ENCODE measurements at places on chromosomes 12 and 14.

DNA sequence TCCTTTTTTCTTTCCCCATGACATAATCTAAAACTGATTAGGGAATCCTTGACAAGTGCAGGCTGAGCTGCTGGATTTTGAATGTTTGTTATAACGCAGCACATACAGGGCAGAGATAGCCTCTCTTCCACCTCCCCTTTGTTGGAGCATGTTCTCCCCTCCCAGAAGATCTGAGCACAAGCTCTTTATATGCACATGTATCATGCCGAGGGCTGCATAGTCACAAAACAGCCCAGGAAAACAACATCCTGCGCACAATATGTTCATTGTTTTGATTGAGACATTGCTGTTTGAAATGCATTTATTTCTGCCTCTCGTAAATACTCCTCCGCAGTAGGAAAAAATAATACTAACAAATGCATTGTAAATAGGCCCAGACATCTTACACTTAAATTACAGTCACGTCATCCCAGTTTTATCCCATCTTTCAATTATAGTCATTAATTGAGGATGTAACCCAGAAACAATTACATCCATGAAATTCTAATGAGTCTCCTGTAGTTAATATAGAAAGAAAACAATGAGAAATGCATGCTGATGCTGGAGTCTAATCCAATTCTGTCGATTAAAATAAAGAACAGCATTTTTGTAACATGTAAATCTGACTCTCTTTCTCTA is 401.8 kb downstream of the BTG1 start:
- DNase-seq, result no peak

DNA sequence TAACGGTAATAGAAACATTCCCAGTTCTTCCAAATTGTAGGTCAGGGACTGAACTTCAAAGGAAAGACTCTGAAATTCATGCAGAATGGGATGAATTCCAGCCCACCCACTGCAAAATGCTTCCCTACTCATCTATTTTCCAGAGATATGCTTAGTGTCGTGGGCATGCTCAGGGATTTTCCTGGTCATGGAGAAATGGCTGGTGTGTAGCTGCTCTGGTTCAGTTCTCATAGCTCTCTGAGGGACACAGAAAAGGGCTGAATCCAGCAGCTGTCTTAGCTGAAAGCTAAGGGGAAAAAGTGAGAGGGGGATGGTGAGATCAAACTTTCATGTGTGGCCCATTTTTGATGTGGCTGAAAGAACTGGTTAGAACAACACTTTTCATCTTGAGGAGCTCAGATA is 72.9 kb upstream of the KRAS start:
- DNase-seq, result no peak

GRCh38 chr12:94634717-94635116 is 15.6 kb downstream of the TMCC3 start:
- DNase-seq, result no peak

DNA sequence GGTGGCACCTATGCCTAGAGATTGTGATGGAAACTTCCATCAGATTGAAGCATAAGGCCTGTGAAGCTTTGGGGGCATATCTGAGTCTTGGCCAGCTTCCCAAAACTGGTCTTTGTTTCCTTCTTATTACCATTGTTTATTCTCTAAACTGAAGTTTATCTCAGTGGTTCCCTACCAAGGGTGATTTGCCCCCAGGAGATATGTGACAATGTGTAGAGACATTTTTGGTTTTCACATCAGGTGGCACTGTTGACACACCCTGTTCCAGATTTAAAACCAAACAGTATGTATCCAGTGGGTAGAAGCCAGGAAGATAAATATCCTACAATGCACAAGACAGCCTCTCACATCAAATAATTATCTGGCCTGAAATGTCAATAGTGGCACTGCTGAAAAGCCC is 22.1 kb downstream of the RASSF9 start:
- DNase-seq, result no peak

DNA sequence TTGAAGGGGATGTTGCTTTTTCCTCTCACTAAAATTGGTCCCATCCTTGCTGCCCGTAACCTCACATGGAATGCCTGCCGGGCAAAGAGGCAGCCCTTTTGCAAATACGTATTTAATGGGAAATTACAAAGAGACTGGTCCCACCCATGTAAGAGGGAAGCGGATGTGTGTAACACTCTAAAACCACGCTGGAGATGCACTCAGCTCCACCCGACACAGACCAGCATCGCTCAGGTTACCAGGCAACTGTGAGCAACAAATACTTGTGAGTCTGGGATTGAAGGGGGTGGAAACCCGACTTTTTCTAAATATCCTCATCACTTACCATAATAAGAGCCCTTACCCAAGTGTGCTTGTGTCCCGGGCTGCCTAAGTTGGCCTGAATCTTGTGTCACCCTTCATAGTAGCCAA is 47.7 kb downstream of the ELK3 start:
- DNase-seq, result no peak

DNA sequence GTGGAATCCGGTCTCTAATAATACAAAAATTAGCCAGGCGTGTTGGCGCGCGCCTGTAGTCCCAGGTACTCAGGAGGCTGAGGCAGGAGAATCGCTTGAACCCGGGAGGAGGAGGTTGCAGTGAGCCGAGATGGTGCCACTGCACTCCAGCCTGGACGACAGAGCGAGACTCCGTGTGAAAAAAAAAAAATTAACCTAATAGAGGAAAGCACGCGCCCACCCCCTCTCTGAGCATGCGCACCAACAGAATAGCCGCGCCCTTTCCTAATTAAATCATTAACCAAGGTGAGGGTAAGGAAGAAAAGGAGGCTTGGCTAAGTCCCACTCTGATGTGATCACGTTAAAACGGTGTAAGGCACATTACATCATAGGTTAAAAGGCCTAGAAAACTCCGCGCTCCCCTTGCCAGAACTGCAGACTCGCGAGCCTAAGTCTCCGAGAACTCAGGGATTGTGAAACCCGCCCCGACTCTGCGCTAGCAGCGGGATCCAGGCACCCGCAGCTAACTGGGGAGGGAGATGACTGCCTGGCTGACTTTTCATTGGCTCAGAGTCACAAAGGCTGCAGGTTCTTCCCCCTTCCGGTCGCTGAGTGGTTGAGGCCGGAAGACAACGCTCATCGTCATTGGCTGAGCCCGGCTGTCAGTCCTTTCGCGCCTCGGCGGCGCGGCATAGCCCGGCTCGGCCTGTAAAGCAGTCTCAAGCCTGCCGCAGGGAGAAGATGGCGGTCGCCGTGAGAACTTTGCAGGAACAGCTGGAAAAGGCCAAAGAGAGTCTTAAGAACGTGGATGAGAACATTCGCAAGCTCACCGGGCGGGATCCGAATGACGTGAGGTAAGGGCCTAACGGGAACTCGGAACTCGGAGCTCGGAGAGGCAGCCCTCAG is at the start of gene PNN:
PNN (plus strand) TSS at position 695 of the 885 bp plus-strand sequence; CDS start at position 721, 26 bp downstream.
- peak; percentile 96 for DNase-seq

GRCh38 chr12:15910468-15910863 is 666 bp upstream of the DERA start:
- DNase-seq, result no peak

GRCh38 chr12:16796168-16796567 is 190.2 kb upstream of the LMO3 start:
- DNase-seq, result no peak

- DNase-seq, result no peak
Observed at GRCh38 chr12:82896979-82897378, 210.3 kb downstream of the TMTC2 start.

- DNase-seq, result no peak
Observed at GRCh38 chr14:55303125-55303499, 31.9 kb downstream of the FBXO34 start.

GRCh38 chr12:54935235-54935951 is 49.2 kb downstream of the TESPA1 start:
- no peak for DNase-seq

GRCh38 chr12:70154960-70155589 is 88.2 kb upstream of the CNOT2 start:
- DNase-seq, result peak; percentile 23

- DNase-seq, result no peak
Observed at GRCh38 chr14:75088153-75088552, 18.7 kb downstream of the ZC2HC1C start.

GRCh38 chr12:51590347-51591015 is 552 bp upstream of the SCN8A start:
- peak; percentile 88 for DNase-seq

GRCh38 chr12:125538401-125539199 is 473.4 kb downstream of the AACS start:
- no peak for DNase-seq

DNA sequence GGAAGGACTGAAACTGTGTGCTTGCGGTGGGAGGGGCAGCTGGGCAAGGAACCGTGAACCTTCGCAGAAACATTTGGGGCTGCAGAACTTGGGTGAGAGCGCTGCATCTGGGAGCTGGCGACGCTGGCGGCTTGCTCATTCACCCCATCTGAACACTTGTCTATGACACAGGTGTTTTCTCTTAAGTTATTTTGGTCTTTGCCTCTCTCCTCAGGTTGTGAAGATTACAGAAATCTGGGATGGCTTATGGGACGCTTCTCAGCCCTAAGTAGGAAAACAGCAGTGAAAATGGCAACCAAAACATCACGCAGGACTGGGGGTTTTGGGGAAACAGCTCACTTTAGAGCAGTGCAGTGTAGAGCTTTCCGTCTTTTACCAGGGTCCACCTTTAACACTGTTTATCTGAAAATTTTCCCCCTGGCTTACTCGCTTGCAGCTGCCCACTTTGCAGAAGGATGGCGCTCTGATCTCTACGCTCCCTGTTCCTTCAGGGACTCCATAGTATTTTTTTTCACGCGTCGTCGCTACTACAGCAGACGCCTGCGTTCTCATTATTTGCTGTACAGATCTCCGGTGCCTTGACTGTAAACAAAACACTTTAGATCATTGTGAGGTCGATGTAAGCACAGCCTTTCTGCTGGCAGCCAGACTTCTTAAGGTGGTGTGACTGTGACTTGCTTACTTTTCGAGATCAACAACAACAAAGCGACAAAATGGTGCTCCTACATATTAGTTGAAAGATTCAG is 2.7 kb upstream of the CDKN1B start:
- no peak for DNase-seq

- DNase-seq, result no peak
Observed at GRCh38 chr12:132329720-132330548, 545 bp upstream of the GALNT9 start.

GRCh38 chr14:59320763-59321625 is 132.5 kb downstream of the DAAM1 start:
- DNase-seq, result no peak

DNA sequence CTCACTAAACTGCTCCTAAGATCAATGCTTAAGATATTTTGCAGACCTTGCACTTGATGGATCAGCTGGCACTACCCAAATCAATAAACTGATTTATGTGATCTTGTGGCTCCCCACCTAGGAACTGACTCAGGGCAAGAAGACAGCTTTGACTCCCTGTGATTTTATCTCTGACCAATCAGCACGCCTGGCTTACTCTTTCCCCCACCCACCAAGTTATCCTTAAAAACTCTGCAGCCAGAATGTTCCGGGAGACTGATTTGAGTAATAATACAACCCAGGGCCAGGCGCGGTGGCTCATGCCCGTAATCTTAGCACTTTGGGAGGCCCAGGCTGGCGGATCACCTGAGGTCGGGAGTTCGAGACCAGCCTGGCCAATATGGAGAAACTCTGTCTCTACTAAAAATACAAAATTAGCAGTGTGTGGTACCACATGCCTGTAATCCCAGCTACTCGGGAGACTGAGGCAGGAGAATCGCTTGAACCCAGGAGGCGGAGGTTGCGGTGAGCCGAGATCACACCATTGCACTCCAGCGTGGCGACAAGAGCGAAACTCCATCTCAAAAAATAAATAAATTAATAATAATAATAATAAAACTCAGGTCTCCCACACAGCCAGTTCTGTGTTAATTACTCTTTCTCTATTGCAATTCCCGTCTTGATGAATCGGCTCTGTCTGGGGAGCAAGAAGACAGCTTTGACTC is 12.0 kb downstream of the MORN3 start:
- DNase-seq, result no peak

GRCh38 chr12:54917001-54917488 is 62.7 kb downstream of the MUCL1 start:
- no peak for DNase-seq

- no peak for DNase-seq
Observed at GRCh38 chr14:81400202-81400678, at the start of gene STON2. STON2 (minus strand) TSS chr14:81400324; CDS start chr14:81398382, 1,942 bp downstream.

DNA sequence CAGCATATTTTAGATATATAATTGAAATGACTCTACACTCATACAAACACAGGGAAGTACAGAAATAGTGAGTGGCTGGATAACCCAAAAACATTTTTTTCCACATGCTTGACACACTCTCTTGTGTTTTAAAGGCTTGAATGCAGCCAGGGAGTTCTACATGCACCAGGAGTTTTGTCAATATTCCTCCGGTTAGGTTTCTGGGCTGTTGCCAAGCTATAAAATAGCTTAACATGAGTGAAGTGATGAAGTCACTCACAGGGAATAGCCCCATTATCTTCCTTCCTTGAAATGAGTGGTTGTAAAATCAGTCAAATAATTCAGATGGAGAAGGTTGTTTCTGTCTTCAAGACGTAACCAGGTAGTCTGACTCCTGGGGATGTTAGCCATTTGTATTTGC is 582.7 kb downstream of the SLC6A15 start:
- no peak for DNase-seq
